ENCODE measurements at places on chromosomes 6 and 20.

GRCh38 chr6:163420289-163420614, 5.7 kb downstream of the QKI start:
- DNase-seq, result peak; percentile 40

- no peak for DNase-seq
Observed at GRCh38 chr6:129184324-129184723, 301.4 kb downstream of the LAMA2 start.

DNA sequence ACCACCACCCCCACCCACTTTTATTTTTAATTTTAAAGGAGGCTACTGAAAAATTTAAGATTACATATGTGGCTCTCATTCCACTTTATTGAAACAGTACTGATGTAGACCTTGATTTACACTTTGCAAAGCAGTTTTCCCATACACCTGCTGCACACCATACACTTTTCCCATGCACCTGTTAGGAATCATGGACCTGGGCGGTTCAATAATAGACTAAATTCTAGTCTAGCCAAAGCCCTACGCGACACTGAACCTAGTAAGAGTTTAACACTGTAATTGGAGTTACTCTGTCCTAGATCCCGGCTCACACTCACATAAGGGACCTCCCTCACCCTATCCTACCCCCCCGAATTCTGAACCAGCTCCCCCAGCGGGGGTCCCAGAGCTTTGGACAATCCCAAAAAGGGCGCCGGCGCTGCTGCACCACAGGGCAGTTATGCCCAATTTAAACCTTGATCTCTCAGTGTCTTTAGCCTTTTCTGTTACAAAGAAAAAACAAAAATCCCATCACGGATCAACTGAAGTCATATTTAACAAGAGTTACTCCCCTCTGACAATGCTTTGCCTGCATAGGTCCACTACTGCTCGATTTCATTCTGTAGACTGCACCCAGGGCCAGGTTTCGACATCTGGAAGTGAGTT, 2.4 kb upstream of the GCLC start:
- no peak for DNase-seq

GRCh38 chr20:23009636-23010035, 25.5 kb upstream of the SSTR4 start:
- DNase-seq, result no peak

DNA sequence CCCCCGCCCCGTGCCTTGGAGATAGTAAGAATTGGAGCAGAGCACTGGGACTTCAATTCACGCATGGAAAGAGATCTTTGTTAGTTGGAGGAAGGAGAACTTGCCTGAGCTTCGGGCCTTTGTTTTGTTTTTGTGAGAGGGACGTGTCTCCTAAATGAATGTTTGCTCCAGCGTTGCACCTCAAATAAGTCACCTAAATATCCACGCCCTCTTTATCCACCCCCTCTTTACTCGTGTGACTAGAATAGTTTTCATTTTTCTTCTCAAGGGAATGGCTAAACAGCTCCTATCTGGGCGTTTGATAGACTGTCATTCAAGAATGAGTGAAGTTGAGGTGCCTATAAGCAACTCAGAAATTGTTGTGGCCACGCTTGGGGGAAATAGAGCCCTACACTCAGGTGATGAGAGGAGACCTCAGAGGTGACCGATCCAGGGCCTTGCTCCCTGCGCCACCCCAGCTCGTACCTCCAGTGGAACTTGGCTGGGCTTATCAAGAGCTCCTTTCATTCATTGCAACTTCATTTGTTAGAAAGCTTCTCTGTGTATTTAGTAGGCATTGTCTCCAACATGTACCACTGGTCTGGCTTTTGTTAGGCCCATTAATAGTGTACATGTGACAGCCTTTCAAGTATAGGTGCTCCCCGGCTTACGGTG, 861 bp downstream of the PCMTD2 start:
- peak; percentile 12 for DNase-seq

- peak; percentile 77 for DNase-seq
Observed at GRCh38 chr20:47453167-47453782, 48.4 kb upstream of the NCOA3 start.

GRCh38 chr6:108114841-108115597, 40.5 kb upstream of the OSTM1 start:
- peak; percentile 82 for DNase-seq

DNA sequence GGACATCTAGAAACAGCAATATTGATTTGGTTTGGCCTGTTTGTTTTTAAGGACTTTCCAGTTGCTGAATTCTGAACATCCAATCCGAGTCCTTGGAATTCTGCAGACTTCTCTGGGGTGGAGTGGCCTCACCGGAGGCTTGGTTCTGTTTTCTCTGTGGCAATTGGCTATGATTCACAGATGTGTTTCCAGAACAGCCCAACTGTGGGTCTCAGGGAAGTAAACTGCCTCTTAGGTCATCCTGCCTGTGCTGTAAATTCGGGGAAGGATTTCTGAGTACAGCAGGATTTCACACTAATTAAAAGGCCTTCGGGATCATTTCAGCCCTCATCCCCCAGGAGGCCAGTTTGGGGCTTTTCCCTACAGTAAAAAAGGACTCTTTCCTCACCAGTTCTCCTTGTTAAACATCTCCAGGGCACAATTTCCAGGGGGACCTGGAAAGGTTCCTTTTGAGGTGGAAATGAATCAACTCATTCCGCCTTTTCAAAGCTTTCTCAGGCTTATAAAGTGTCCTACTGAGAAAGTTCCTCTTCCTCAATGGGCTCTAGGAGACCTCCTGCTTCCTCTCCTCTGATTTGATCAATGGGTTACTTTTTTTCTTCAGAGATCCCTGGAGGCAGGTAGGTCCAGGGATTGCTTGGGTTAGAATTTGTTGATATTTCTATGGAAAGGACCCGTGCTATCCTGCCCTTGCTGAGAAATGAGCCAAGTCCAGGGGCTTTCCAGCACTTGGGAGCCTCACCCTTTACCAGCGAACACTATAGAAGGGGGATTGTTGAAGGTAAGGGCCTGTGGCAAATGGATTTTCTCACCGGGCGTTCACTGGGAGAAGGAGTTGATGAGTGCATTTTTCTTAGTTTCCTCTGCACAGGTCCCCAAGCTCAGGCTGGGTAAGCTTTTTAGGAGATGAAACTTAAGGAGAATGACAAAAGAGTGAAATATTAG, 114.6 kb downstream of the CLIC5 start:
- peak; percentile 53 for DNase-seq

GRCh38 chr6:30219244-30219643, 6.0 kb upstream of the TRIM26 start:
- DNase-seq, result peak; percentile 32

DNA sequence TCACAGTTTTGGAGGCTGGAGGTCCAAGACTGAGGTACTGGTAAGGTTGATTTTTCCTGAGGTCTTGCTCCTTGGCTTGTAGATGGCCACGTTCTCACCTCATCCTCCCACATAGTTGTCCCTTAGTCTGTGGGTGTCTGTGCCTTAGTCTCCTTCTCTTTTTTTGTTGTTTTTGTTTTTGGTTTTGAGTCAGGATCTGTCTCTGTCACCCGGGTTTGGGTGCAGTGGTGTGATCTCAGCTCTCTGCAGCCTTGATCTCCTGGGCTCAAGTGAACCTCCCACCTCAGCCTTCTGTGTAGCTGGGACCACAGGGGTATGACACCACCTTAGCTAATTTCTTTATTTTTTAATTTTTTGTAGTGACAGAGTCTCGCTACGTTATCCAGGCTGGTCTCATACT, 245.2 kb downstream of the PHACTR1 start:
- no peak for DNase-seq

GRCh38 chr20:24781418-24781980, 167.6 kb upstream of the CST7 start:
- DNase-seq, result peak; percentile 50

DNA sequence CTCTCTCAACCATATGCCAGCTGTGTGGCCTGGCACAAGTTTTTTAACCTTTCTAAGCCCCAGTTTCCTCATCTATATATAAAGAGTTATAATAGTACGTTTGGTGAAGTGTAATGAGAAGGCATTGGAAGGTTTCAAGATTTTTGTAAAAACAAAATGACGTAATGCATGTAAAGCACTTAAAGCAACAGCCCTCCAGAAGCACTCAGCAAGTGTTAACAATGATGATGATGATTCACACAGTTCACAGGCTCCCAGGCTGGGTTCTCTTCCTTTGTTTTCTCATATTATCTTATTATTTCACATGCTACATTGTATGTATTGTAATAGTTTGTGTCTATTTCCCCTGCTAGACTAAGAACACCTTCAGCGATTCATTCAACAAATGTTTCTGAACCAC, 6.2 kb downstream of the CEP250 start:
- peak; percentile 49 for DNase-seq

GRCh38 chr20:11103866-11104265, 430.1 kb upstream of the JAG1 start:
- peak; percentile 72 for DNase-seq

- no peak for DNase-seq
Observed at GRCh38 chr6:74979065-74979766, 226.6 kb downstream of the COL12A1 start.

DNA sequence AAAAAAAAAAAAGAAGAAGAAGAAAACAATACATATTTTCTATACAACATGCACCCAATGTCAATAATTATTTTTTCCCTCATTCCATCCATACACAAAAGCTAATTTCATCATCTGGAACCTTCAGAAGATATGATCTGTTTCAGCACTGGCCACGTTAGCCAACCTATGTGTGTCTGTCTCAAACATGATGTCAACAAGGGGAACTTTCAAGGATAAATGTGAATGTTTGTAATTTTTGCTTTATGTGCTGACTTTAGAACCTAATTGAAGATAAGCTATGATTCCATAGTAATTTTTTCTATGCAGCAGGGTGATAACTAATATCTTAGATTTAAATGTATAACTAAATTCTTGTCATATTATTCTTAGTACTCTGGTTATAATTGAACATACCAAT, 37.9 kb downstream of the IPCEF1 start:
- DNase-seq, result no peak

- DNase-seq, result no peak
Observed at GRCh38 chr6:19538096-19538495, 299.1 kb upstream of the ID4 start.

- no peak for DNase-seq
Observed at GRCh38 chr6:131568726-131569125, 4.3 kb upstream of the ARG1 start.

DNA sequence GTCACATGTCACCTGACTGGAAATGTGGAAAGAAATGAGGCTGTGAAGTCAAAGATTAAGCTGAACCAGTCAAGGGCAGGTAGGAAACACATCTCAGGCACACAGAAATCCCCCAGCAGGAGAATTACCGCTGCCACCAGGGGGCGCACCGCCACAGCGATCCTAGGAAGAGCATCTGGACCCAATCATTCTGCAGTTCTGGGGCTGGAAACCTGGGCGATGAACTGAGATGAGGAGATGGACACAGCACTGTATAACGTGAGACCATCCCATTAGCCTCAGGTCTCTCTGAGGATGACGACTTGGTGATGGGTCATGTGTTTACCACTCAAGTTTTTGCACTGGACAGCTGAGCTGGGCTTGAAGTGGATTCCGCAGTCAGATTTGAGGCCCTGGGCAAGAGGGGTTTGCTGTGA, 6.5 kb upstream of the SLC24A3 start:
- DNase-seq, result peak; percentile 6

DNA sequence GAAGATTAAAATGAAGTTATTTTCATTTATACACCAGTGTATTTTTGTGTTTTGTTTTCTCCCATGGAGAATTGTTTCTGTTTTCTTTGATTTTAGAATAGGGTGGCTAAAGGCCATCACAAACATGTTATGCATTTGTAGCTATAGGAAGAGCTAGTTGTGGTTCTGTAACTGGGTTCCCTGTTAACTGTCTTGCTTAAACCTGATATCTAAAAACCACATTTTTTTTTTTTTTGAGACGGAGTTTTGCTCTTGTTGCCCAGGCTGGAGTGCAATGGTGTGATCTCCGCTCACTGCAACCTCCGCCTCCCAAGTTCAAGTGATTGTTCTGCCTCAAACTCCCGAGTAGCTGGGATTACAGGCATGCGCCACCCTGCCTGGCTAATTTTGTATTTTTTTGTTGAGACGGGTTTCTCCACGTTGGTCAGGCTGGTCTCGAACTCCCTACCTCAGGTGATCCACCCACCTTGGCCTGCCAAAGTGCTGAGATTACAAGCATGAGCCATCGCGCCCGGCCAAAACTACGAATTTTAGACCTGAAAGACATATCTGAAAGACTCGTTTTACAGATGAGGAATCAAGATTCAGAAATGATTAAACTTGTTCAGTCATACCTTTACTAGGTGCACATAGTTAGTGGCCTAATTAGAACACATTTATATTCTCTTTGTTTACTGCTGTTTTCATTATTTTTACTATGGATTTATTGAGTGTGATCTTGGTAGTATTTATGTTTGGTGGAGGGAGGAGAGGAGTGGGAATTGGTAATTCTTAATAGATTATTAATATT, 18.0 kb downstream of the SCAF8 start:
- DNase-seq, result no peak

- DNase-seq, result no peak
Observed at GRCh38 chr6:29376003-29376402, 912 bp upstream of the OR12D3 start.

DNA sequence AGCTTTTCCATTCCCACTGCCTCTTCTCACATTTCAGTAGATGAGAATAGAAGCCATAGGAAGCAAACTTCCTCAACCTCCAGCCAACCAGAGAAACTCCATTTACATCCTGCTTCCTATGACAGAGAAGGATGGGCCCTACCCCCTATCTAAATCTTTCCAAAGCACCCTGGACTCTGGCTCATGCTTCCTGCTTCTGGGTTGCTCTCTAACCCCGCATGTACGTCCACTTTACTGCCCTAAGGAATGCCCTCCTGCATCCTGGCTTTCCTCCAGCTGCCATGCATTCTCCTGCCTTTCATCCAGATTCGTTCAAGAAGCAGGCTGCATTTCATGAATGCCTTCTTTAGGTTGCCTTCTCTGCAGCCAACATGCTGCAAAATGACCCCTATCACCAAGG, 91.9 kb downstream of the FAM217A start:
- DNase-seq, result peak; percentile 37

DNA sequence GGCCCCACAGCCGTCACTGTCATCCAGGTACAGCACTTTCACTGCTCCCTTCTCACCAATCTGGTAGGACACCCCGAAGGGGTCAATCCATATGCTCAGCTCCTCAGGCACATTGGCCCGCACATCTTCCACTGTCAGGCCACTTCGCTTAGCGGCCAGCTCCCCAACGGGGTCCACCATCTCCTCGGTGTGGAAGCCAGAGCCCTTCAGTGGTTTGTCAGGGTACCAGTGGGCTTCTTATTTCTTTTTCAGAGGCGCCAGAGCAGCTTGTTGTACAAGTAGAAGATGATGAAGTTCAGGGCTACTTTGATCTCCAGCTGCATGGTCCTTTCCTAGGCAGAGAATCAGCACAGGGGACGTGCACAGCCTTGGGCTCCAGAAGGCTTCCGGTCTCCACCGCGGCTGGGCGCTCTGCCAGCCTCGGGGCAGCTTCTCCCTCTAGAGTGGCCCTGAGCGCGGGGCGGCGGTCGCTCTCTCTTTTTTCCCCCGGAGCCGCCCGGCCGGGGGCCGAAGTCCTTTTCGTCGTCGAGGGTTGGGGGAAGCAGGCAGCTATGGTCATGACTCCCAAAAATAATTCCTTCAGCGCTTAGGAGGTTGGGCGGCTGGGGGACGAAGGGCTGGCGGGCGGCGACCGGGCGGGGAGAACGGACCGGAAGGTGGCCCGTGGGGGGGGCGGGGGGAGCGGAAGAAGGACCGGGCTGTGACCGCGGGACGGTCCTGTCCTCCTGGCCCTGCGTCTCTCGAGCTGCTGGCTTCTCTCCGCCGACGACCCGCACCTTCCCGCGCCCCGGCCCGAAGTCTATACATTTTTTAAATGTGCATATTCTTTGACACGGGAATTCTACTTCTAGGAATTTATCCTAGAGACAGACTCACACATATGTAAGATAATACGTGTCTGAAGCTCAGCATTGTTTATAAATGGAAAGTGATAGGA, 6.5 kb upstream of the ZSCAN9 start:
- peak; percentile 64 for DNase-seq
